ENCODE measurements at places on chromosomes 2 and 18. TPM values are rescaled to one million over a fixed set of nuclear protein-coding genes. Genes with fewer than 3 reads are reported as not detected.

The RHBDD1 gene
- 25.7 TPM for total RNA-seq

The STON1 gene
- 13.4 TPM for total RNA-seq

The LBH gene
- 34.7 TPM for total RNA-seq

The TRAF3IP1 gene
- 18.7 TPM for total RNA-seq

The DGKD gene
- 31.9 TPM for total RNA-seq

The TSPYL6 gene
- total RNA-seq: not detected

The CETN1 gene
- total RNA-seq: not detected

The CTLA4 gene
- not detected for total RNA-seq

The MBD1 gene
- 48.4 TPM for total RNA-seq
